ENCODE measurements at places on chromosomes 1 and 21.

DNA sequence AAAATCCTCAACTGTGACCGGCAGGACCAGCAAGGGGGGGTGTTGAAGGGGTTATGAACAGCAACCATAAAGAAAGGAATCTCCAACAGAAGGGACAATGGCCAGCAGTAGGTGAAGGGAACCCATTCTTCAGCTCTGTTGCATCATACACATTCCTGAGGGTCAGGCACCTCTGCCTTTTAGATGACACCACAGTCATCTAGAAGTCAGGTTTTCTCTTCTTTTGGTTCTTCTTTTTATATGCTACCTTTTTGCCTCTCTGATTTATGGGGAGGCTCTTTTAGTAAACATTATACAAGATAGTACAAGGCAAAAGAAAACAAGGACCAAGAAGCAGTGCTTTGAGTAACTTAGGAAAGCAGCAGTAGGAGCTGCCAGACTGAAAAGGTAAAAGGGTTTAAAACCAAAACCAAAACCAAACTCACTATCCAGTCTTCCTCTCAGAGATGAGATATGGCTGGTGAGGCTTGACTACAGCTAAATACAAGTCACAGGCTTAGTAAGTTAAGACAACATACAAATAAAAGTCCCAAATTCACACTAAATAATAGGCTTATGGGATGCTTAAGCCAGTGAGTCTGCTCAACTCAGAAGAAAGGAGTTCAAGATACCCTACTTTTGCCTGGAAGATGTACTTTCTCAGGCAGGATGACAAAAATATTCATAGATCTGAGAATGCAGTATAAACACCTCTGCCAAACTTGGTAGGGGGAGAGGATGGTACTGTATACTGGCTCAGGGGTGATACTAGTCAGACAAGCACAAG lies 4.1 kb downstream of the TEX38 start:
- no peak for DNase-seq

- DNase-seq: no peak
Observed at GRCh38 chr1:6601923-6602668, 573 bp downstream of the KLHL21 start.

DNA sequence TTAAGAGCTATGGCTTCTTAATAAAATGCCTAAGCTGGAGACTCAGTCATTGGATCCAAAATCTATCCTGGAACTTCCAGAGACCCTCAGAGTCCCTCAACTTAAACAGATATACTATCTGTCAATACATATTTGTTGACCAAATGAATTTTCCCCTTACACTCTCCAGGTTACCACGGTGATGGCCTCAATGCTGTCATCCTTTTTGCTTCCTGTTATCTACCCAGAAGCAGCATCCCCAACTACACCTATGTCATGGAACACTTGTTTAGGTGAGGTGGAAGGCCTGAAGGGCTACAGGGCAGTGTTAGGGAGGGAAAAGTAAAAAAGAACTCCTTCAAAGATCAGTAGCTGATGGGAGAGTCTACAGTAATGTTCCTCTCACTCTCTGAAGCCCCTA lies 4.4 kb upstream of the C1orf56 start:
- DNase-seq: no peak

GRCh38 chr1:97063532-97063931 lies 341.9 kb downstream of the PTBP2 start:
- DNase-seq: no peak

DNA sequence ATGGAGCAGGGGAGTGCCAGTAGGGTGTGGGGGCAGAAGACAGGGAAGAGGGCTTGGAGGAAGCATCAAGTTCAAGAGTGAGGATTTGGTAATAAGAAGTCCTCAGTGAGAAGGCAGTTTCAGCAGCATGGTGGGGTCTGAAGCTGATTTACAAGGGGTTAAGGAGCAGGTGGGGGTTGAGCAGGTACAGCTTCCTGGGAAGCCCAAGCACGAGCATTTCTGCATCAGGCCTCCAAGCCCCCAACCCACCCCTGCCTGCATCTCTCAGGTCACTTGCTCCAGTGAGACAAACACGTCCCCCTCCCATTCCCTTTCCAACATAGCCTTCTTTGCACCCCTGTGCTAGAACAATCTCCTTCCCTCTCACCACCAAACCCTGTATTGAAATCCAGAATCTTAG lies 574.7 kb downstream of the MATN1 start:
- DNase-seq: no peak

DNA sequence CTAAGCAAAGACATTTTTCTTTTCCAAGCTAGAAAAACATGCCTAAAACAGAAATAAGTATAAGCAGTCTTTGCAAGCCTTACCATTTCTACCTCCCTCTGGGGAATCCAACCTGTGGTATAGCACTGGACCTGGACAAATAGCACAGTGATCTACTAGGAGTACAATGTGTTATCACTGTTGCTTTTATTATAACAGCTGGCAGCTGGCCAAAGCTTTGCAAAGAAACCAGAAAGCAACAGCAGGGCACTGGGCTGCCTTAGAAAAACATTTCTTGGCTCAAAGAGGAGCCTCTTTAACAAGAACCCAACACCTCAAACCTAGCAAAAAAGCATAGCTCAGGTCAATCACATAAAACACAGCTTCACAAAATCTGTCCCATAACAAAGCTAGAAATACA lies 294.5 kb upstream of the GREM2 start:
- no peak for DNase-seq

DNA sequence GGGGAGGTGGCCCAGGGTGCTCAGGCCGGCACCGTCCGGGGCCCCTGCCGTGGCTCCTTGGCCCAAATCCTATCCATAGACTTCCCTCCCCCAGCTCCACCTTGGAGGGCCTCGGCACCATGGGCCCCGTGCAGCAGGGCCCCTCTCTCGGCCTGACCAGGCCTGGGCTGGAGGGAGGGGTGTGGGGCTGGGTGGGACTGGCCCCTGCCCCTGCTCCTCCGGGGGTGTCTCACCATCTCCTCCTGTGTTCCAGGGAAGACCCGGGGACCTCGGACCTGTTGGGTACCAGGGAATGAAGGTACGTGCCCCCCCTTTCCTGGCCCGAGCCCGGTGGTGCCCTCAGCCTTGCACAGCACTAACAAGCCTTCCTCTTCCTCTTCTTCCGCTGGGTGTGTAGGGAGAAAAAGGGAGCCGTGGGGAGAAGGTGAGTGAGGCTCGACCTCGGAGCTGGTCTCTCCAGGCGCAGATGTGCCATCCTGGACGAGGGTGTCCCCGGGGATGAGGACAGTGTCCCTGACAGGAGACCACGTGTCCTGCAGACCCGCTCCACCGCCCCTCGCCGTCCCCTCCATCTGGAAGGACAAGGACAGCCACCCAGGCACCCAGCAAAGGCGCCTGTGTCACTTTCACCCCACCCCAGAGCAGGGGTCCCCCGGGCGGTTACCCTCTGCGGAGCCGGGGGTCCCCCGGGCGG lies 7.9 kb downstream of the COL6A1 start:
- DNase-seq: no peak

- no peak for DNase-seq
Observed at GRCh38 chr1:21381354-21381753, 58.6 kb upstream of the NBPF3 start.

GRCh38 chr1:228293816-228294500 lies 86.1 kb downstream of the OBSCN start:
- DNase-seq: no peak

DNA sequence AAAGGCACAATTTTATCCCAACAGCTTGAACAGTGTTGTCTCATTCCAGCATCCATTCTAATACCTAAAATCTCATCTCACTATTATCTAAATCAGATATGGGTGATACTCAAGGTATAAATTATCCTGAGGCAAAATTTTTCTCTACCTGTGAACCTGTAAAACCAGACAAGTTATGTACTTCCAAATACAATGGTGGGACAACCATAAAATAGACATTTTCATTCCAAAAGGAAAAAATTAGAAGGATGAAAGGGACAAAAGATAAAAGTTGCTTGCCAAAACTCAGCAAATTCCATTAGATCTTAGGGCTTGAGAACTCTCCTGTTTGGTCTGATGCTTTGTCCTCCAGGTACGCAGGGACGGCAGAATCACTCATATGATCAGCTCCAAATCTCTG lies 650.5 kb downstream of the ADGRL2 start:
- DNase-seq: no peak

DNA sequence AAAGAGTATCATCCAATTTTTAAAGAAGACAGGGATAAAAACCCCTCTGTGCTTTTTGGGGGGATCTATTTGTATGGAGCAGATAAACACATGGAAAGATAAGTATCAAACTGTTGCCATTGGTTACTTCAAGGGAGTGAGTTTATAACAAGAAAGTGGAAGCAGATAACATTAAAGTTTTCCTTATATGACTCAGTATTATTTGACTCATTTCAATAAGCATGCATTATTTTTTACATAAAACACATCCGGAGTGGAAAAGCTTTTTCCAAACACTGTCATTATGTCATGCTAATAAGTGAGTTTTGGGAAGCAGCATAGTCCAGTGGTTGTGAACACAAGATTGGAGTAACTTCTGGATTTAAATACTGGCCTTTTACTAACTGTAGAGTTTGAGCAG lies 452.2 kb downstream of the LTN1 start:
- no peak for DNase-seq

DNA sequence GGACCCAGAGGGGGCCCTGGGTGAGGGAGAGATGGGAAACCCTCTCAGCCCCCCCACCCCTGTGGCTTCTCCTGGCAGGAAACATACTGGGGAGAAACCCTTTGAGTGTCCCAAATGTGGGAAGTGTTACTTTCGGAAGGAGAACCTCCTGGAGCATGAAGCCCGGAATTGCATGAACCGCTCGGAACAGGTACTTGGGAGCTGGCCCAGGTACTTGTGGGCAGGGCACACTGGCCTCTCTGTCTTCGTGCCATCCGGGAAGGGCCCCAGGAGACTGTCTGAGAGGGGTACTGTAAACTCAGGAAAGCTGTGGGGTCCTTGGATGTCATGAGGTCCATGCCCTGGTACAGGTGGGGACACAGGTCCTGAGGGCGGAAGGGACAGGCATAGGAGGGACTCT lies 6.0 kb downstream of the ZBTB48 start:
- no peak for DNase-seq

- peak; percentile 5 for DNase-seq
Observed at GRCh38 chr1:61980561-61980960, 214.1 kb upstream of the L1TD1 start.

DNA sequence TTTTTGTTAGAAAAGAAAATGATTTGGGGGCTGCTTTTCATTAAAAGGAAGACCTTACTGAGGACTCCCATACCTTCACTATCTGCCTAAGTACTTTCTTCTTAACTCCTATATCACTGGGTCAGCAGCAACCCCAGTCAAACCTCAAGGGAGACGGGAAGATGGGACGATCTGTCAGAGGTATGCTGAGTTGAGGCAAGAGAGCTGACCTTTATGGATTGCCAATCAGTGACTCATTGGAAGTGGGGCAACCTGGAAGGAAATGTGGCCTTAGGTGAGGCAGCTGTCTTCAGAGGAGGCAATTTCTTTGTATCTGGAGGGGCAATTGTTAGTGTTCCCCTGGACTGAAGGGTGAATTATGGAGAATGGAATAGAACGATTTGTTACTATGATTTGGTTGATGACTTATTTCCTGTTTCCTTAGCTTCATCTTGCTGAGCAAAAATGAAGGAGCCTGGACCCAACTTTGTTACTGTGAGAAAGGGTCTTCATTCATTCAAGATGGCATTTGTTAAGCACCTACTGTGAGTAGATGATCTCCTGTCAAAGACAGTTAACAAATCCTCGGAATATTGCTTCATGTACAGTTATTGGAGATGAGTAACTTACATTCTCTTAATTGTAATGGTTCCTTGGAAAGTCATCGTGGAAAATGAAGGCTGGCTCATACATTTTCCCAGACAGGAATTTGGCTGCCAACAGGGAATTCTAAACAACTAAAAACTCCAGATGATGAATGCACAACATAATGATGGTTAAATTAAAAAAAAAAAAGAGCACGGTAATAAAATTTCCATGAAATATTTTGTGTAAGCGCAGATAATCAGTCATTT lies 134.7 kb upstream of the KCNJ15 start:
- DNase-seq: no peak

DNA sequence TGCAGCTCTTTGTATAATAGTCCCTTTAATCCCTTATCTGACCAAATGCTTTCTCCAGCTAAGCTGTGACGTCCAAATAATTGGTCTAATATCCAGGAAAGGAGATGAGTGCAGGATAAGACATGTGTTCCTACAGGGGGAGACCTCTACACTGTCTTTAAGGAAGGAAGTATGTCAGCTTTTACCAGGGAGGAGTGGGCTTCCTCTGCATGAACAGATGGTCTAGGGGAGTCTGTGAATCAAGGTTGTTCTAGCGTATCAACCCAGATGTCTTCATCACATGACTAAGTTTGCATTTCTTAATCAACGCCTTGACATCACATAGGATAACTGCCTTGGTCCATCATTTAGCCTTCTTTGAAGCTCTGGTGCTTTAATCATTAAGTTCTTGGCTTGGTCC lies 528.2 kb downstream of the MRPL39 start:
- DNase-seq: no peak

Measured in inflammatory macrophage treated with lipopolysaccharide for 1 hour (primary cell).